ENCODE measurements at places on chromosomes 1 and 21. TPM values are rescaled to one million over a fixed set of nuclear protein-coding genes. Genes with fewer than 3 reads are reported as not detected.

TRIM63 gene
- total RNA-seq: not detected

RIMS3 gene
- 0.66 TPM for total RNA-seq

ACKR1 gene
- not detected for total RNA-seq

LCA5L gene
- 0.88 TPM for total RNA-seq

FMN2 gene
- total RNA-seq: 5.4 TPM
